MG63 (cell line): ENCODE measurements at places on chromosomes 3 and 15. TPM values are rescaled to one million over a fixed set of nuclear protein-coding genes. Genes with fewer than 3 reads are reported as not detected.

GRCh38 chr3:155158346-155159037, 78.4 kb downstream of the MME start:
- no peak for DNase-seq

DNA sequence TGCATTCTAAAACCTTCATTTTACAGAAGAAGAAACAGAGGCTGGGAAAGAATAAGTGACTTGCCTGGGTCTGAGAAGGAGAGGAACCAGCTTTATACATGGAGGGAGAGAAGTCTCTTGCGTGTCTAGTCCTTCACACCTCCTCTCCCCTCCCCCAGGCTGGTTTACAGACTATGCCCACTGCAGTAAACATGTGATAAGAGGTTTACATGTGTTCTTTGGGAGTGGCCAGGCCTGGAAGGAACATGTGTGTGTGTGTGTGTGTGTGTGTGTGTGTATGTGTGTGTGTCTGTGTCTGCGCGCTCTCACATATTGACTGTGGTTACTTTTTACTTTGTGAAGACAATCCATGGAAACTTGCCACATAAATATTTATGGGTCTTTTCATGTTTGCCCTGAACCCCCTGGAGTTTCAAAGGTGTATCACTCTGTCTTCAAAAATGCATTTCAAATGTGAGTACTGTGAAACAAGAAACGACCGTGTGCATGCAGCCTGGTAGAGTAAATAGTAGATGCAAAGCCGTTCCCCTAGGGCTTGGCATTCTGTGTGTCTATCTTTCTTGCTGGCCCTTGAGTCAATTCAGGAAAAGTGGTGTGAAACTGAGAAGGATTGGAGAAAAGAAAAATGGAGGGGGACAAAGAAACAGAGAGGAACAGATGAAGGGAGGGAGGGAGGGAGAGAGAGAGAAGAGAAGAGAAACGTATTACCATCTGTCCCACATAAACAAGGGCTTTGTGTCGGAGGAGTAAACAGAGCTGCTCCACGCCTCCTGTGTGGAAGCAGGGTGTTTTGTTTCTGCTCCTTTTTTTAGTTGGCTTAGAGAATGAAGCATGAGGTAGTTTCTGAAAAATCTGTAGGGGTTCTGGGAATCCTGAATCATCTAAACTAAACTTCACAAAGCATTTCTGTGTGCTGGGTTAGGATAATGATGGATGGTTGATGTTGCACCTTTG, 51.7 kb downstream of the CLDN11 start:
- peak; percentile 24 for DNase-seq

- no peak for DNase-seq
Observed at GRCh38 chr15:31387479-31388118, 61.0 kb downstream of the KLF13 start.

DNA sequence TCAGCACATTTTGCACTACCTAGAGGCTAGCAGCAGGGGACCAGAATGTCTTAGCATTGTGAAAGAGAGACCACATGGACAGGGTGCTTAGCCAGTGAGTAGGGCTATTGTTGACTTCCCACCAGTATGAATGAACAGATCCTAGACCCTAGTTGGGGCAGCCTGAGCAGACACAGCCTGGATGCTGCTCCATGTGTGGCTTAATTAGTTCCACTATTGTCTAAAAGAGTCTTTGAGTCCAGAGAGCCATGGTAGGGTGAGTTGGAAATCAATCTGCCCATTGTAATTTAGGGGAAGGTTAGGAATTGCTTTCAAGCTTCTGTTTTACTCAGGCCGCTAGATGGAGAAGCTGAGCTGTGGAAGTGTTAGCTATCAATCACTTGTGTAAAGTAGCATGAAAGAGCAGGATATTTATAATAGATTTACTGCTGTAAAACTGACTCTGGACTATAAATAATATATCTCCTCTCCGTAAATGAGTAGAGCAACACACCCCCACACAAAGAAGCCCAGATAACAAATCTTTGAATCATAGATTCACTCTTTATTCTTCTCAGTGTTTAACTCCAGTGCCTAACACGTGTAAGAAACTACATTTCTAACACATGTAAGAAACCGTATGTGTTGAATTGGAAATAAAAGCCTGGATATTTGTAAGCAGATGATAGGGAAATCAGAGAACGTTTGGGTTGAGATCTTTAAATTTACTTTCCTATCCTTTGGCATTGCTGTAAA, 4.1 kb upstream of the GCSAM start:
- no peak for DNase-seq

- no peak for DNase-seq
Observed at GRCh38 chr3:195551381-195551978, 8.4 kb upstream of the PPP1R2 start.

DNA sequence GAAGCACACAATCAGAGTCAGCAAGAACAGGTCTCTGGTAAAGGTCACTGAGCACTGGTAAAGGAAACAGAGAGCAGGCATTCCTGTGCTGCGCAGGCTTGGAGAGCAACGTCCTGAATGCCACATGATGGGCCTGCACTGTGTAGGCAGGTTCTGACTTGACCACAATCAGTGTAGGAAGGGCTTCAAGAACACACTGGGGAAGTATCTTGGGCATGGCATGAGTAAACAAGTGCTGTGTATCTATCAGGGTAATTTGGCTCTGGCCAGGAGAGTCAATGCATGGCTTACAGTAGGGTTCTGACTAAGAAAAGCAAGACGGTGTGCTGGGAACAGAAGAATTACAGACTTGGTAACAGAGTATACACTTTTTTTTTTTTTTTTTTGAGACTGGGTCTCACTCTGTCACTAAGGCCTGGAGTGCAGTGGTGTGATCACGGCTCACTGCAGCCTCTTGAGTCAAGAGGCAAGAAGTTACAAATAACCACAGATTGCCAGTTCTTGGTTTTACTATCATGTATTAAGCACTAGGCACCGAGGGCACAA, 30.6 kb downstream of the TBC1D2B start:
- no peak for DNase-seq

- DNase-seq: peak; percentile 88
Observed at GRCh38 chr3:169052465-169053302, 610.8 kb downstream of the MECOM start.

DNA sequence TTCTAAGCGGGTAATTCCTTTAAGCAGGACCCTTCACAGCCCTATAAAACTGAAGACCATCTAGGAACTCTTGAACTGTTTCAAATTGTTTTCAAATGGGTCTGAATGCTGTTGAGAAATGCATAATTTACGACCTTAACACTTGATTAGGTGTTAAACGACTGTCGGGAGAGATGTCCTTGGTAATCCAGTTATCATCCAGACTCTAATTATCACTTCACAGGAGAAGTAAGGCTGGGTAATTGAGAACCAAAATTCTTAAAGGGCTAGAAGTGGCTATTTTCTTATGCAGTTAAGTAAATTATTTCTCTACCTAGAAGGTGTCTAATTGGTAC, 276.7 kb upstream of the TBC1D5 start:
- no peak for DNase-seq

- no peak for DNase-seq
Observed at GRCh38 chr3:114834175-114834940, 312.7 kb downstream of the ZBTB20 start.

GRCh38 chr3:147945968-147946519, 536.9 kb downstream of the ZIC1 start:
- DNase-seq: peak; percentile 81

- DNase-seq: no peak
Observed at GRCh38 chr3:174776636-174777035, 82.5 kb upstream of the NAALADL2 start.

DNA sequence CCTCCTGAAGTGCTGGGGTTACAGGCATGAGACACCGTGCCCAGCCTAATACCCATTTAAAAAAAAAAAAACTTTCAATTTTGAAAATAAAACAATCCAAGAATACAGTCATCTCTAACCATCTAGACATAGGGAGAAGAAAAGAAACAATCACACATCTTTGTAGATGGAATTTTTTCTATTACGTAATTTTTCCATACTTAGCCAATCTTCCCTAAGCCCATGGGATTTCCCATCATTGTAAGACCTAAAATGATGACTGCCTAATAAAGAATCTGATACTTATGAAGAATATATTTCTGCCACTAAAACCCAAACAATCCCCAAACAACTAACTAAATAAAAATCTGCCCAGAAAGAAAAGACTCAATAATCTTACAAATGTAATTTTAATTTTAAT, 88.7 kb downstream of the CBLB start:
- DNase-seq: no peak

GRCh38 chr3:131702146-131702545, 199.4 kb upstream of the MRPL3 start:
- no peak for DNase-seq

GRCh38 chr15:82808634-82809041, 790 bp upstream of the WHAMM start:
- DNase-seq: no peak

DNA sequence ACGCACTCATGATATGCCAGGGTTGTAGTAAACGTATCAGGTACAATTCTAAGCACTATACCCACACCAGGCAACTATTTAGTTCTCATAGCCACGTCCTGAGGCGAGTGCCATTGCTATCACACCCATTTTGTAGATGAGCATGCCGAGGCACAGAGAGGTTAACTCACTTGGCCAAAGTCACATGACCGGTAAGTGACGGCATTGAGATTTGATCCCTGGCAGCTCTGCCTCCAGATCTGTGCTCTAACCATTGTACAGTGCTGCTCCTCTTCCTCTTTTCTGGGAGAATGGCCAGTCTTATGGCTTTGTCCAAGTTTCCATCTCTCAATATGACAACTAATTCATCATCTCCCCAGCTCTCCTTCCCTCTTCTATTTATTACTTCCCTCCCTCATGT, 18.9 kb upstream of the ATP2B2 start:
- no peak for DNase-seq

DNA sequence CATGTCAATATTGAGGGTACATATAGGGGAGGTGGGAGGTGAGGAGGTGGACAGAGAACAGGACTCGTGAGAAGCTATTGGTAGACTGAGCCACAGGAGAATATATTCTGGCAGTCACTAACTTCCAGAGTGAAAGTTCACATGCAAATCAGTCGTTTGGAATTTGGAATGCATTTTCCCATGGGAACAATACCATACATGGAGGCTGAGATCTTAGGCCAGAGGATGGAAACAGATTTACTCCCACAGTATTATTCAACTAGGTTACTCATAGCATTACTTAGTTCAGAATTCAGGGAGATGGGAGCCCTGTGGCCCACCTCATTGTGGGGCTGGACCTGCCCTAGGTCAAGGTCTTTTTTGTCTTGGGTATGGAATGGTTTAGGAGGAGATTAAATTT, 36.4 kb upstream of the ABHD2 start:
- DNase-seq: no peak

DNA sequence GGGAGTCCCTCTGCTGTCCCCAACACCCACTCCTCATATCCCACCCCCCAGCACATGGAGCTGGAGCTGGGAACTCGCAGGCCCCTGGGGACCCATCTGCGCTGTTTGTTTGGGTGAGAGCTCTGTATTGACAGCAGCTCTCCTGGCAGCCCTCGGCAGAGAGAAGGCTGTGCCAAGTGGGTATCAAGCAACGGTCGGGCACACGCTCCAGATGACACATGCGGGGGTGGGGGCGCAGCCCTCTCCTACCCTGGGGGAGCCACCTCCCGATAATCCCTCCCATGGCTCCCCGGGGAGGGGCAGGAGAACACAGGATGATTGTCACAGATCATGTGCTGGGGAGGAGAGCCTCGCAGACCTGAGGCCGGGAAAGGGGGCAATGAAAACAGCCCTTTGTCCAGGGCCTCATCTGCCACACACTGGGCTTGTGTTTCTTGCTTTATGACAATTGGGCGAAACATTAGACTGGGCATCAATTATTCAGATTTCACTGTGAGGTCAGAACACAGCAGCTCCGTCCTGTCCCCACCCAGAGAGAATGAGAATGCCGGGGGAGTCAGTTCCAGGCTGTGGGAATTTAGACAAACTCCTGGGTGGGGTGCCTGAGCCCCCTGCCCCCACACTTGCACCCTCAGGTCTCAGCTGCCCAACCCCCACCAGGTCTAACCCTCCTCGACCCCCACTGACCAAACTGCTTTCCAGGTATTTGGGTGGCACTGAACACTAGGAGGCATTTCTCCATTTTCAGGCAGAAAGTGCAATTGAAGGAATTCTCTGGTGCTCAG, 46.4 kb upstream of the KLF13 start:
- peak; percentile 70 for DNase-seq

GRCh38 chr3:189966843-189967242, 153.9 kb downstream of the P3H2 start:
- no peak for DNase-seq

GRCh38 chr15:71469413-71469812, 340.9 kb upstream of the NR2E3 start:
- DNase-seq: no peak

- no peak for DNase-seq
Observed at GRCh38 chr15:22861161-22861560, 22.7 kb downstream of the NIPA2 start.

GRCh38 chr3:153614563-153614962, 452.5 kb downstream of the RAP2B start:
- peak; percentile 1 for DNase-seq

- no peak for DNase-seq
Observed at GRCh38 chr3:194866236-194866635, 180.6 kb downstream of the FAM43A start.

The KATNBL1 gene
- 38.1 and 62.4 TPM in 2 replicates for total RNA-seq

The OSTN gene
- not detected in 2 replicates for total RNA-seq

The CLCN2 gene
- 2.6 and 2.9 TPM in 2 replicates for total RNA-seq

The TMEM266 gene
- total RNA-seq: 0.13 TPM in 1 of 2 replicates, not detected in the other

The GOLGA8J gene
- 0.07 TPM in 1 of 2 replicates, not detected in the other for total RNA-seq

The AGTR1 gene
- total RNA-seq: not detected in 2 replicates

The SPRED1 gene
- total RNA-seq: 12.0 and 28.1 TPM in 2 replicates

The ZKSCAN7 gene
- not detected in 2 replicates for total RNA-seq

The CILP gene
- total RNA-seq: not detected in 2 replicates

The SLC38A3 gene
- not detected in 2 replicates for total RNA-seq

The CCK gene
- total RNA-seq: 0.63 TPM in 1 of 2 replicates, not detected in the other

The TARS3 gene
- 9.1 and 11.4 TPM in 2 replicates for total RNA-seq

The NME9 gene
- 3.1 TPM in 1 of 2 replicates, not detected in the other for total RNA-seq
